ENCODE measurements at places on chromosomes 11 and 22.

GRCh38 chr11:116371146-116371545 lies 401.6 kb downstream of the BUD13 start:
- DNase-seq, result no peak

DNA sequence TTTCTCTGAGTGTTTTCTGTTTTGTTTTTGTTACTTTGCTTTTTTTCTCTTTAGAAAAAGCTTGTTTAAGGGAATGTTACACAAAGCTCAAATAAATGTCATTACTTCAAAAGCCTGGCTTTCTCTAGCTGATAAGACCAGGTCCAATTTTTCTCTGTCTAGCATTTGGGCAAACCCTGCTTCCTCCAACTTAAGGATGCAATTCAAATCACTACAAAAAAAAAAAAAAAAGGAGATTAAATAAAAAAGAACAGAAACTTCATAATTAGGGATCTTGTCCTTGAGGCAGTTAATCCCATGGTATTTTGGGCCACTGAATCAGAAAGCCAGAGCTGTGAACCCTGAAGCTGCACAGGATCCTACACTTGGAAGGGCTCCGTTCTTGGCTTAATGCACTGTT lies 480.8 kb upstream of the KIRREL3 start:
- no peak for DNase-seq

- DNase-seq, result no peak
Observed at GRCh38 chr11:76131142-76131541, 75.2 kb downstream of the WNT11 start.

- no peak for DNase-seq
Observed at GRCh38 chr11:70675697-70676374, 277.5 kb downstream of the CTTN start.

DNA sequence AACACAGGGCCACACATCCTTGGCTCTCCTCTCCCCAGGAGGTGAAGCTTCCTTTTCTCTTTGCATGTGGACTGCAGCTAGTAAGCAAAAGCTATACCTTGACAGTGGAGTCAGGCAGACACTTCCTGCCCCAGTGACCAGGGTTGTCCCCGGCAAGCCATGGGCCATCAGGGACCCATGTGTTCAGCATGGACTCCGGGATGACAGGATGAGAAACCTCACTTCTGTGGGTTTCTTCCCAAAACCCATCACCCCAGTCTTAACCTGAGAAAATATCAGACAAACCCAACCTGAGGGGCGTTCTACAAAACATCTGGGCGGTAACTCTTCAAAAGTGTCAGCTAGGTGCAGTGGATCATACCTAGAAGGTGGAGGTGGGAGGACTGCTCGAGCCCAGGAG lies 40.2 kb downstream of the GNB1L start:
- DNase-seq, result no peak

DNA sequence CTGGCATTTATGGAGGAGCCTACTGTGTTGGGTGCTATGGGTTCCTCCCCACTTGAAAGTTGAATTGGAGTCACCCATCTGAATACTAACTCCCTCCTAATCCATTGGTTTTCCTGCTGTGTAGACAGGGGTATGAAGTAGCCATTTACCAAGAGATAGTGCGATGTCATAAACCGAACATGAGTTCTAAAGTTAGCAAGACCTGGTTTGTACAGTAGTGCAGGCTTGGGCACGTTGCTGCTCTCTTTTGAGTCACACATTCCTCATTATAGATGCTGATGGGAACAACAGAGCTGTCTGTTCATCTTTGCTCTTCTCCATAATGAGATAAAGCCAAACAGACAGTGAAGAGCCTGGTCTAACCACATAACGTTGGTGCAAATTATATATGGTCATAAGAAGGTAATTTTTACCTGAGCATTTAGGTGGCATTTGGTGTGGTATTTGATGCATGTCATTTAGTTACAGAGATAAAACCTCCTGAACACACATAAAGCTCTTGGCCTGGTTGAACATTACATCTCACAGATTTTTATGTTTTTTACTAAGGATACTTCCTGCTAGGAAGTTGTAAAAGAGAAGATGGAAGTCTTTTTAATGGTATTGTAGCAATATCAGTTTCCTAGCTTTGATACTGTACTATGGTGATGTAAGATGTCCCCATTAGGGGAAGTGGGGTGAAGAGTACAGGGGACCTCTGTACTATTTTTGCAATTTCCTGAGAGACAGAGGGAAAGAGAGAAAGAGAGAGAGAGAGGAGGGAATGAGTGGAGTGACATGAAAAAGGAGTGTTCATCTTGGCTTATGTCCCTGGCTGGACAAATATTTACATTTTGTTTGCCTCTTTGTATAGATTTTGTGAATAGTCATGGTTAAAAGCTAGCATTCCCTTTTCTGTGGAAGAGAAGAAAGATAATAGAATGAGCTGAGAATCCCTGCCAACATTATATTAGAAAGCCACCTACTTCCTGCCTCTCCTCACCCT lies 27.9 kb downstream of the GRAP2 start:
- DNase-seq, result no peak

DNA sequence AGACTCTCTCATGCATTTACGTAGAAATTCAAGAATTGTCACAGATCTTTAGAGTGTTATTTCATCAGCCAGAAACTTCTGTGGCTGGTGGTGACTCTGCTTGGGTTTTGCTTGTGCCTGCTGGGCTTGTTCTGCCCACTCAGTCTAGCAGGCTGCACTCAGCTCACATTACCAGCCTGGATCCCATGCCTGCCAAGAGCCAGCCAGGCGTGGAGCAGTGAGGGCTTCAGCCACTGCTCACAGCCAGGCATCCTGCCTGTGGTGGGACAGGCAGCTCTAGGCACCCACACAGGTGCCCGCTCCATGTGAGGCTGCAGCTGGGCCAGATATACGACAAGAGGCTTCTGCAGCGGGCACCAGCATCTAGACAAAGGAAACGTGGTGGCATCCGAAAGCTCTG lies 1213.3 kb upstream of the RAG2 start:
- DNase-seq, result no peak

Measured in osteocyte (in vitro differentiated cells).